ENCODE measurements at places on chromosomes 5 and 9.

DNA sequence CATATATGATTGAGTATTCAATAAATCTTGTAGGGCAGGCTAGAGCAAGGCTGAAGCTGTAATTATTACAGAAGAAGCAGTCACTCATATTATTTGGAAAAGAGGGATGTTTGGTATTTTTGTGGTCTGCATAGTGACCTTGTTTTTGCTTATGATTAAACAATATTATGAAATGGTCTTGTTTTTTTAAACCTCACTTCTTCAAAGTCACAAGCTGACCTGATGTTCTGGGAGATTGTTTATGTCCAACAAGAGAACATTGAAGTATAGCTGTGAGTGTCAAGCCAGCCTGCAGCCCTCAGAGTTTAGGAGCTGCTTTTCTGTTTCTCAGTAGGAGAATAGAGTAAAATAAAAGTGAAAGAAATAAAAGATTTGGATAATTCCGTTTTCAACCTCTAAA, 342.2 kb downstream of the LRRC70 start:
- no peak for DNase-seq

- DNase-seq = no peak
These were observed 1.9 kb downstream of the CERT1 start for GRCh38 chr5:75509546-75509945.

- no peak for DNase-seq
These were observed 129.7 kb upstream of the FBN2 start for GRCh38 chr5:128667751-128668150.

- DNase-seq = no peak
These were observed 185.6 kb upstream of the ZNF462 start for GRCh38 chr9:106677374-106677773.

DNA sequence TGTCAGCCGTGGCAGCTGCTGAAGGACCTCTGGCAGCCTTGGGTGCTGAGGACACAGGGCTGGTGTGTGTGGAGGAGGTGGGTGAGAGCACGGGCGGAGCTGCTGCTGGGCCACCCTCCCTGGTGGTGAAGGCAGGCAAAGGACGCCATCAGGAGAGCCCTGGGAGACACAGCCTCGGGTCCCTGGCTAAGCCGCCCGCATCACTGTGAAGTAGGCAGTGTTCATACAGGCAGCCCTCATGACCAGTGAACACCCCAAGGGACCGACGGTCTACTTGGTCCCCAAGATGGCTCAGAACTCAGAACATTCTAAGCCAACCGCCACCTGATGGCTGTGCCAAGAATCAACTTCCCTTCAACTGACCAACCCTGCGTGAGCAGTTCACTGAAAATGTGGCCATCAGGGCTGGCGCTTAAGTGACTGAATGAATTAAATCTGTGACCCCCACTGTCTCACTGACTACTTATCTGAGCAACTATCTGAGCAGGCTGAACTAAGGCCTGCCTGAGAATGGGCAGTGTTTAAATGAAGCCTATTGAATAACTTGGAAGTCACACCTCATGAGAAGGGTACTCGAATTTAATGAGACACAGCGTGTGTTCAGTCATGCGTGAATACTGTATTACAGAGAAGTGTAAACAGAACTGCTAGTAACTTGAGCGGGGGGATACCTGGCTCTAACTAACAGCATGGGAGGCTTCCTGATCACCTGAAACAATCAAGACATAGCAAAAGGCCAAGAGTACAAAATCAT, 54.7 kb upstream of the SIMC1 start:
- no peak for DNase-seq

GRCh38 chr5:36459176-36460135, 146.9 kb upstream of the SLC1A3 start:
- DNase-seq = no peak

GRCh38 chr5:56986626-56986947, 34.7 kb upstream of the MIER3 start:
- DNase-seq = no peak

- DNase-seq = no peak
These were observed 41.5 kb upstream of the LARP1 start for GRCh38 chr5:154713615-154714125.

DNA sequence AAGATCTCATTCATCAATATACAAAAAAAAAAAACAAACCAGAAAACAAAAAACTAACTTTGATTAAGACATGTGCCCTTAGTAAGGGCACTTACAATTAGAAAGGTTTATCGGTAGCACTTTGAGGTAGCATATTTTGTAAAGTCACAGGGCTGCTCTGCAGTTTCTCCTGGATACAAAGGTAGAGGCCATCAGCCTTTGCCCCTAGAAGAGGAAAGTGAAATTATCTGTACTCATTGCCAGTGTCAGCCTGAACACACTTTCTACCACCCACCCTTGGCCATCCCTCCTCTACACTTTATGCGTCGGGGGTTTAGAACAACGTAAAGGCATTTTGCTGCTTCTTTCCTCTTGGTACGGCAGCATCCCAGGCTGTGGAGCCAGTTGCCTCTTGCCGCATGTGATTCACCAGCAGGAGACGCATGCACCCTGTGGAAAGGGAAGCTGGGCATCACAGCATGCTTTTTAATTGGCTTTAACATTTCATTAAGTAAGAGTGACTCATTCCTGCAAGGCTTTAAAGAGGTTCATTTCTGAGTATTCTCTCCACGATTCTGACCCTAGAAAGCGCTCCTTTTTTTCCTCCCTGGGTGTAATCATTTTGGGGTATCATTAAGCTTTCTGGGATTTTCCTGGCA, 84.6 kb downstream of the CEMIP2 start:
- no peak for DNase-seq

DNA sequence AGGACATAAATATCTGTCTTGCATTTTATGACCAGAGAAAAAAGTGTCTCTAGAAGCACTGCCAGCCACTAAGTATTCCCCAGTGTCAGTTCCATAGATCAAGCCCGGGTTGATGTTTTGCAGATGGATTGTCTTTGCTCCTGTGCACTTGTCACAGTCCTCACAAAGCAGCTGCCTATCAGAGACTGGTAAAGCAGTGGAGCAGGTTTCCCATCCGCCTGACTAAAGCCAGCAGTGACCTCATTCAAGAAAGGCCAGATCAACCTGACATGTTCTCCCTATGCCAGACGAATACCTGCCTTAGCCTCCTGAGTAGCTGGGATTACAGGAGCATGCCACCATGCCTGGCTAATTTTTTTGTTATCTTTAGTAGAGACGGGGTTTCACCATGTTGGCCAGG, 26.8 kb upstream of the GARNL3 start:
- no peak for DNase-seq

DNA sequence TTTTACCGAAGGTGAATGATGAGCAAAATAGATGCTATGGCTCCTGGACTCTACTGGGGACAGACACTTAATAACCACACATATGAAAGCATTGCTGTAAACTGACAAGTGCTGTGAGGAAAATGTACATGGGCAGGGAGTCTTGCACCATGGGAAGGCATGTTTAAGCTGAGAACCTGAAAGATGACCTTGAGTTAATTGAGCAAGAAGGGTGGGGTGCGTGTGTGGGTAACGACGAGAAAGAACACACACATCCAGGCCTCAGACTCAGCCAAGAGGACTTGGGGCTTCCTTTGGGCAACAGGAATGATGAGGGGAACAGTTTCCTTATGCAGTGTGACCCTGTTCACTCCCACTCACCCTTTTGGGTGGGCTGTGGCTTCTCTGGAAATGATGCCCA, 73.1 kb downstream of the HSPA4 start:
- no peak for DNase-seq

DNA sequence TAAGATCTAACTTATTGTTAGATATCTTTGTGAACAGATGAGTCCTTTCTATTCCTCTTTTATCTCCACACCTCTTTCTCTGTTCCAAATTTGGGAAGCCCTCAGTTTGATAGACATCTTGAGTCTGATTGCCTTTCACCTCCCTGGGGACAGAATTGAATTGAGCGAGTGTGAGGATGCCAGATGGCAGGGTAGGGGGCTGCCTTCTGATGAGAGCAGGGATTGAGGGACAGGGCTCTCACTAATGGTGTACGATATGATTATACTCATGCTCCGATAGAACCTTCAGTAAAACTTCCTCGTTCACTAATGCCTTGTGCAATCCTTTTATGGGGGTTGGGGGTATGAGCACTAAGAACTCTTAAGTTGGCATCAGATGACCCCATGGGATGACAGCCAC, 172.1 kb upstream of the DAP start:
- no peak for DNase-seq

DNA sequence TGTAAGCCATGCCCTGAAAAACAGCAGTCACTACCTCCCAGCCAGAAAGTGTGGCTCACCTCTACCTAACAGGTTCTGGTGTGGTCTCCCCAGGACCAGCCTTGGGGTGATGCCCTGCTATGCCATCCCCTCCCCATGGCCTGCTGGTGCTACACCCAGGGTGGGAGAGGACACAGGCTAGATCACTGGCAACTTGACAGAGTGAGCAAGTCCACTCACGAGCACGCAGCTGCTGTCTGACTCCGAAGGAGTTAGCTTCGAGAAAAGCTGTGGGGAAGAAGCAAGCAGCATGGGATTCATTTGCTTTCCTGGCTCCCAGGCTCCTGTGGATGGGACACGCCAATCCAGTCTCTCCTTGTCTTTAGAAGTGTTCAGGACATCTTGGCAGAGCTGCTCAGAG, 102.2 kb downstream of the COL5A1 start:
- DNase-seq = no peak

GRCh38 chr9:120783602-120784047, 9.6 kb downstream of the FBXW2 start:
- no peak for DNase-seq

- no peak for DNase-seq
These were observed 11.8 kb upstream of the TGFBI start for GRCh38 chr5:136016945-136017530.

GRCh38 chr5:146118322-146118721, 12.9 kb upstream of the PLAC8L1 start:
- DNase-seq = no peak

- DNase-seq = no peak
These were observed 70.6 kb upstream of the PCSK1 start for GRCh38 chr5:96503501-96504236.

- no peak for DNase-seq
These were observed 1.0 kb downstream of the STARD4 start for GRCh38 chr5:111511174-111511830.

- no peak for DNase-seq
These were observed 172.3 kb upstream of the NREP start for GRCh38 chr5:111929261-111929660.

DNA sequence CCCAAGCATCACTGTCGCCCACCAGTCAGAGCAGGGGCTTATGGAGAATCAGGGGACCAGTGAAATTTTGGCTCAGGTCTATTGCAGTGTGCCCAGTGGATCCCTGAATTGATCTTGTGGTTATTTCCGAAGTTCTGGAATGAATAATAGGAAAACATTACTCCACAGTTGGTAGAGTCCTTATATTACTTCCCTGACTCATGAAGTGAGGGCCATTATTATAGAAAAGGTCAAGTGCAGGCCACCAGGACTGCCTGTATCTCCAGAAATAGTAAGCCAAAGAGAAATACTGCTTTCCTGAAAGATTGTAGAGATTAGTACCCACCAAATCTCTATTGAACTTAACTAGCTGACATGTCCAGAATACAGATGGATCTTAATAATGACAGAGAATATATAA, 335.0 kb downstream of the NPR3 start:
- DNase-seq = no peak

- DNase-seq = no peak
These were observed 139.7 kb downstream of the FBXO4 start for GRCh38 chr5:42064821-42065220.

DNA sequence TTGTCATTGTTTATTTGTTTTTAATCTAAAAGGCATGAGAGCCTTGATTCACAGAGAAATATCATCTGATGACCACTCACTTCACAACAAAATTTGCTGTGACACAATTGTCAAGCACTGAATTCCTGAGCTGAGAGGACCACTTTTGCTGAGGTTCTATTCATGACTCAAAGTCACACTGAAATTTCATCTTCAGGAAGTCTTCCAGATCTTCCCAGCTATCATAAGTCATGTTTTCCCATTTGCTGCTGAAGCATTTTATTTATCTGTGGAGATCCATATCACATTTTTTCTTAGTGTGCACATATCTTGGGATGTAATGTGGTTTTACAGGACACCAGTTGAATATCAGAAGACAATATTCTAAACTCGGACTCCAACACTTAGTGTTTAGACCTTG, 255.1 kb upstream of the TRIM32 start:
- DNase-seq = no peak

DNA sequence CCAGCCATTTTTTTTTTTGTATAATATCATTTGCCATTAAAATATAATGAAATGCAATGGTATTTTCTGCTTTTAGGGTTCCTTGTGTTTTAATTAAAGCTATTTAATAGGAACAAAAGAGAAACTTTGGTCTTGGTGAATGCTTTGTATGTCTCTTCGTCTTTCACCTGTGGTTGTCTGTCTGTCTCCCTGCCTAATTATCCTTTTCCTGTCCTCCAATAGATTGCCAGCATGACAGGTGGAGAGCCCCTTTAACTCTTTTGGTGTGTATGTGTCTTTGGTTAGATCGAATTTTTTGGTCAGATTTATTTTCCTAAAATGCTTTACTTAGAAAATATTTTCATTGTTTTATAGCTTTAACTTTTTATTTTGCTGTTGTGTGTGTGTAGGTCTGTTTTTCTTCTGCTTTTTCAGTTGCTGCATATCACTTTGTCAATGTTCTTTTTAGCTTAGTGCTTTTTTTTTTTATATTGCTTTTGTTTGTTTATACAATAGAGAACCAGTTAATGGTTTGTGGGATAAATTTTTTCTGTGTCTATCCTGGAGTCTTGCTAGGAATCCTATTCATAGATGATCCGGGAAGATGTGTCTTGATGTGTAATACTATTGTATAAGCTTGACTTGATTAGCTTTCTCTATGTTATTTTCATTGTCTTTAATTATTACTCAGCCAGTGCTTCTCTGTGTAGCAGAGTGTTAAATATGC, 8.6 kb downstream of the CHMP5 start:
- no peak for DNase-seq

DNA sequence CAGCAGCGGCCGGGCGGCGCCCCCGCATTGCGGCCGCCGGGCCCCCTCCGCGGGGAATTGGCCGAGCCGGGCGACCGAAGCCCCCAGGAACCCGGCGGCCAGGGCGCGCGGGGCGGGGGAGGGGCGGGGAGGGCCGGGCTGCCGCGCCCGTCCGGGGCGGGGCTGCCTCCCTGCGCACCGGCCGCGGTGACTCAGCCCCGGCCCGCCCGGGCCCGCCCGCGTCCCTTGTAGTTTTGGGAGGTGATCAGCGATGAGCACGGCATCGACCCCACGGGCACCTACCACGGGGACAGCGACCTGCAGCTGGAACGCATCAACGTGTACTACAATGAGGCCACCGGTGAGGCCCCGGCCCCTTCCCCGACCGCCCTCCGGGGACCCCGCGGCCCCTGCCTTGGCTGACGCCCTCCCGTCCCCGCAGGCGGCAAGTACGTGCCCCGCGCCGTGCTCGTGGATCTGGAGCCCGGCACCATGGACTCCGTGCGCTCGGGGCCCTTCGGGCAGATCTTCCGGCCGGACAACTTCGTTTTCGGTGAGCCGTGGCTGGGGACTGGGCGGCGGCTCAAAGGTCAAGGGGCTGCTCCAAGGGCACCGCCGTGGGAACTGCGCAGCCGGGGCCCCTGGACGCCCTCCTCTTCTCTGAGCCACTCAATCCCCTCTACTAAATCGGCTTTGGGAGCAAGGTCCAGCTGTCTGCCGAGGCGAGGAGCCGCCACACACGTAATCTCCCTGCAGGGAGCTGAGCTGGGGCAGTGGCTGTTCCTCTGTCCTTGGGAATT, 592 bp downstream of the TUBB4B start:
- DNase-seq = peak; percentile 83

Data from GM13977 (cell line).